EH (cell line): ENCODE measurements at places on chromosomes 2 and 18.

- peak; percentile 75 for DNase-seq
Observed at GRCh38 chr2:72770879-72771461, 54.9 kb downstream of the EXOC6B start.

DNA sequence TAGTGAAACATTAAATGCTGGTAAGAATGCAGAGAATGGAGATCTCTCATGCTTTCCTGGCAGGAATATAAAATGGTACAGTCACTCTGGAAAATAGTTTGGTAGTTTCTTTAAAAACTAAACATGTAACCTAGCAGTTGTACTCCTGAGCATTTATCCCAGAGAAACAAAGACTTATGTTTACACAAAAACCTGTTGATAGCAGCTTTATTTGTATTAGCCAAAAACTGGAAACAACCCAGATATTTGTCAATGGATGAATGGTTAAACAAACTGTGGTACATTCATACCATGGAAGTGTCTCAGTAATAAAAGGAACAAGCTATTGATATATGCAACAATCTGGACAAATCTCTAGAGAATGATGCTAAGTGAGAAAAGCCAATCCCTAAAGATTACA is 81.7 kb upstream of the CTAGE1 start:
- no peak for DNase-seq

DNA sequence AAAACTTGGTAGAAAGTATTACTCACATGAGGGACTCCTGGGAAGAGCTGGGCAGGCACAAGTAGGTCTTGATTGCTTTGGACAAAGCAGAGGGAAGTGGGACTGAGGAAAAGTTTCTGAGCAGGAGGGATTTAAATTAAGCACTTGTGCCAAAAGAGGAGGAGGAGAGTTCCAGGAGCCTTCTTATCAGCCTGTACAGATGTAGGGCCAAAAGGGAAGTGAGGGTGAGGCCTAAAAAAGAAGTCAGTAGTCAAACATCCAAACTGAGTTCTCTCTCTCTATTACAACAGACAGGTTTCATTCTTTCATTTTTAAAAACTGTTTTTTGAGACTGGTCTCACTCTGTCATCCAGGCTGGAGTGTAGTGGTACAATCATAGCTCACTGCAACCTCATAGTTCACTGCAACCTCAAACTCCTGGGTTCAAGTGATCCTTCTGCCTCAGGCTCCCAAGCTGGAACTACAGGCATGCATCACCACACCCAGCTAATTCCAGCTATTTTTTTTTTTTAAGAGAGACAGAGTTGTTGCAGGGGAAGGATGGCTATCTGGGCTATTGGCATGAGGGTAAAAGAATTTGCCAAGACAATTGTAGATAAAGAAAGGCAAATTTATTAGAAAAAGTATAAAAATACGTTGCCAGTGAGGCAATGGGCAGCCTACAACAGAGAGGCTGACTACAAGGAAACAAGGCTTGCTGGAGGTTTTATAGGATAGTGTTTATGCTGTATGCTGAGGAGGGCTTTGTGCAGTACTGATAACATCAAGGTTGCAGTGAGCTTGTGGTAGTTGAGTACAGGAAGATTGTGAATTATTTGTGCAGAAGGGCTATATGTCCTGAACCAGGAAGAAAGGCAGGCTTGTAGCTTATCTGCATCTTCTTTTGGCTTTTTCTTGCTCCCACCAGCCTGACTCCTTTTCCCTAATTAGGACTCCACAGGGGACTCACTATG is 29.0 kb downstream of the CFAP210 start:
- DNase-seq = peak; percentile 69

- no peak for DNase-seq
Observed at GRCh38 chr2:168180483-168180882, 66.9 kb downstream of the STK39 start.

DNA sequence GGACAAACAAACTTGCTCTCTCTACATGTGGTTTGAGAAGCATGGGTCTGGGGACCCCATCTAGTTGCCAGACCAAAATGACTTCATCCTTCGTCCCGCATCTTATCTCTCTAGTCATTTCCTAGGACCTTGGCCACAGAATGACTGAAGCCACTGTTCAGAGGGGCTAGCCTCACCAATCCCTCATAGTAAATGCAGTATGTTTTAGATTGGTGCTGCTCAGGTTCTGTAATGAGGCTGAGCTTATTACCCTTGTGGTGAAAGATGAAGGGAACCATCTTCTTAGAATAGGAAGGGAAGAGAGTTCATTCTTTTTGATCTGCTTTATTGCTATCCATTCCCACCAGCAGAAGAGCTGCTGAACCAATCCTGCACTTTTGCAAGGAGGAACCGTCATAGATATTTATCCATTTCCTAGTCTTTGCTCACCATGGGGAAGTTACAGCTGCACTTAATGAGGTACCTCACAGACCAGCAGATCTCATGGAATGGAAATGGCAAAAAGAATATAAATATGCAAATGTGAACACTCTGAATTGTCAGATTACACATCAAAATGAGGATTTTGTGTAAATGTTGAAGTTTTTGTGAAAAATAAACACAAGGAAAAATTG is 436.7 kb downstream of the LPIN1 start:
- no peak for DNase-seq

- peak; percentile 82 for DNase-seq
Observed at GRCh38 chr2:108324531-108325255, 36.0 kb downstream of the SULT1C2 start.

- DNase-seq = no peak
Observed at GRCh38 chr18:21629089-21629832, 17.1 kb downstream of the SNRPD1 start.

GRCh38 chr18:13270279-13270855 is 51.8 kb downstream of the LDLRAD4 start:
- DNase-seq = no peak

DNA sequence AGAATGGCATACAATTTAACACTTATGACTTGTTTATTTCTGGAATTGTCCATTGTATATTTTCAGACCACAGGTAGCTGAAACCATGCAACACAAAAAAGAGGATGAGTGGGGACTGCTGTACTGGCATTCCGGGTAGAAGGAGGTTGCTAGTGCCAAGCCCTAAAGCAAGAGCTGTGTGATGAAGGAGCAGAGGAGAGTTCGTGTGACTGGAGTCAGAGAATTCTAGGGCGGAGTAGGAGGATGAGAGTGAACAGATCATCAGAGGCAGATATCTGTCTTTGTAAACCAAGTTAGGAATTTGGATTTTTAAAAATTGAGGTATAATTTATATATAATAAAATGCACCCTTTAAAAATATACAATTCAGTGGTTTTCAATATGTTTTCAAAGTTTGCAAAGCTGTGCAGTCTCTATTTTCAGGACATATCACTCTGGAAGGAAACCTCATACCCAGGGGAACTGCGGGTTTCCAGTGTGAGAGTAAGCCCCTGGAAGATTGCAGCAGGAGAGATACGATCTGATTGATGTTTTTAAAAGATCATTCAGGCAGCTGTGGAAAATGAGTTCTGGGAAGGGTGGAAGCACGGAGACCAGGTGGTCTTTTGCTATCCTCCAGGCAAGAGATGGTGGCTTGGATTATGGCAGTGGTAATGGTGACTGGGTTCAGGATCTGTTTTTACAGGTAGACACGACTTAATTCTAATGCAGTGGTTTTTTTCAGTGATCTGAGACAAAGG is 36.4 kb downstream of the TAF1B start:
- DNase-seq = no peak

DNA sequence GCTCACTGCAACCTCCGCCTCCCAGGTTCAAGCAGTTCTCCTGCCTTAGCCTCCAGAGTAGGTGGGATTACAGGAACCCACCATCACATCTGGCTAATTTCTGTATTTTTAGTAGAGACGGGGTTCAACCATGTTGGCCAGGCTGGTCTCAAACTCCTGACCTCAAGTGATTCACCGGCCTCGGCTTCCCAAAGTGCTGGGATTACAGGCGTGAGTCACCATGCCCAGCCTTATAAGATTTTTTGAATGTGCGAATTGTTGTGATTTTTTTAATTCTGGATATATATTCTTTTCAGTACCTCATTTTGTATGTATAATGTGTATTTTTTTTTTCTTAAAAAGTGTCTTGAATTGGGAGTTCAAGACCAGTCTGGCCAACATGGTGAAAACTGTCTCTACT is 42.0 kb upstream of the CCDC150 start:
- peak; percentile 63 for DNase-seq

- DNase-seq = peak; percentile 40
Observed at GRCh38 chr2:160349306-160349705, 144.3 kb downstream of the RBMS1 start.

DNA sequence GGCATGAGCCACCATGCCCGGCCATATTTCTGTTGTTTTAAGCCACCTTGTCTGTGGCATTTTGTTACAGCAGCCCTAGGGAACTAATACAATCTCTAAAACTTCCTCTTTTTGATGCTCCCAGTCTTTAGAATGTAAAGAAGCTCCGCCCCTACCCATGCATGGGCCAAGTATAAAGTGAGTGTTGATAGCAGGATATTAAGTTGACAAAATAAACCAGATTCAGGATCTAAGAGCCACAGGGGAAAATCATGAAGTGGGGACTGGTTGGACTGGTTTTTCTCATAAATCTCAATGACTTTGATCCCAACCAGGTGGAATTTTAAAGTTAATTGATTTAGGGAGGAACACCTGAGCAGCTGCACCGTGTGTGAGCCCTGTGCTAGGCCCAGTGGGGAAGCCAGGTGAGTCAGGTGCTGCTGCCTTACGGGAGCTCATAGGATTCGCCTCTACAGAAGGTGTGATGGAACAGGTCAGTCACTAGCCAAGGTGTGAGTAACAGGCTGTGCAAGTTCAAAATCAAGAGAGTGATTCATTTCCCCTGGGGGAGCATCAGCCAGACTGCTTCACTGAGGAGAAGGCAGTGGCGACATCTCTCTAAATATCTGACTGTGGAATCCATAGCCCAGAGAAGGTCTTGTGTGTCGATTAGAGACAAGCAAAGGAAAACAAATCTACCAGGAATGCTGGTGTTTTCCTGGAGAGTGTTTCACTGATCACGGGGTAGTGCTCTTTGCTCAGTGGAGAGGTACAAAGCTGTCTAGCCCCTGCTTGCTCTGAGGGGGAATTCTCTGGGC is 63.0 kb upstream of the MSH2 start:
- peak; percentile 75 for DNase-seq

GRCh38 chr18:31396796-31397612 is 20.4 kb downstream of the DSG4 start:
- DNase-seq = no peak

DNA sequence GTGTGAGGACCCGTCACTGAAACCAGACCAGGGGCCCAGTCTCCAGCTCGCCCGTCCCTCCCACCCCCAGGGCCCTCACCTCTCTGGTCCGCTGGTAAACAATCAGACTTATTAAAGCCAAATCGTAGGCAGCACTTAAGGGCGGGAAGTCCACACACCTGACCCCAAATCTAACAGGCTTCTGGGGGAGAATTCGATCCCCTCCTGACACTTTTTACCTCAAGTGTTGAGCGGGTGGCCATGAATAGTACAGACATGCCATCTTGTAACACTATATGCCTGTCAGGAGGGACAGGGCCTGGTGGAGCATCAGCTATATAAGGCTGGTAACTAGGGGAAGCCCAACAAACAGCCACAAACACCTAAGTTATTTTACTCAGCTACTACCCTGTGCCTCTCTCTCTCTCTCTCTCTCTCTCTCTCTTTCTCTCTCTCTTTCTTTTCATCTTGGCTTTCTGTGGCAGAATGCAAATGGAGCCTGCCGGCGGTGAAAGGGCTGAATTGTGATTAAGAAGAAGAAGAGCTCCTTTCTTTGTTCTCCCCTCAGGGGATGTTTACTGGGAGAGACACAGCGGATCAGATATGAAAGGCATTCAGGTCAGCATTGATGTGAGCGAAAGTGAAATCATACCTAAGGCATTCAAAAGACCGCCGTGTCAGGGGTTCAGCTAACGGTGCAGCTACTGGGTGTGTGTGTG is 9.5 kb downstream of the ZEB2 start:
- DNase-seq = peak; percentile 85

GRCh38 chr2:38876407-38876806 is 631 bp downstream of the MORN2 start:
- DNase-seq = peak; percentile 3

DNA sequence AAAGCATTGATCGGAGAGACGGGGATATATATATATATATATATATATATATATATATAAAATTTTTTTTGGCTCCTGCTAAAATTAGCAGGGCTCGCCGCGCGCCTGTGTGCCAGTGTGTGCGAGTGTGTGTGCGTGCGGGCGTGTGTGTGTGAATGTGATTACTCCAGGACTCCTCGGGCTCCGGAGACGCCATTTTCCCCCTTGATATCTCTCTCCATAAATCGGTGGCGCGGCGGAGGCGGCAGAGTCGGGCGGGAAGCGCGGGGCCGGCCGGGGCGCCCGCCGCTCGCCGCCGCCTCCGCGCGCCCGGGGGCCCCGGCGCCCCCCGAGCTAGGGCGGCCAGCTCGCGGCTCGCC is 795 bp upstream of the SETBP1 start:
- DNase-seq = peak; percentile 60

- DNase-seq = no peak
Observed at GRCh38 chr2:224954980-224955379, 87.3 kb downstream of the DOCK10 start.

- peak; percentile 8 for DNase-seq
Observed at GRCh38 chr2:135743860-135744259, 2.2 kb downstream of the UBXN4 start.

GRCh38 chr2:138486363-138487198 is 15.0 kb upstream of the SPOPL start:
- no peak for DNase-seq

DNA sequence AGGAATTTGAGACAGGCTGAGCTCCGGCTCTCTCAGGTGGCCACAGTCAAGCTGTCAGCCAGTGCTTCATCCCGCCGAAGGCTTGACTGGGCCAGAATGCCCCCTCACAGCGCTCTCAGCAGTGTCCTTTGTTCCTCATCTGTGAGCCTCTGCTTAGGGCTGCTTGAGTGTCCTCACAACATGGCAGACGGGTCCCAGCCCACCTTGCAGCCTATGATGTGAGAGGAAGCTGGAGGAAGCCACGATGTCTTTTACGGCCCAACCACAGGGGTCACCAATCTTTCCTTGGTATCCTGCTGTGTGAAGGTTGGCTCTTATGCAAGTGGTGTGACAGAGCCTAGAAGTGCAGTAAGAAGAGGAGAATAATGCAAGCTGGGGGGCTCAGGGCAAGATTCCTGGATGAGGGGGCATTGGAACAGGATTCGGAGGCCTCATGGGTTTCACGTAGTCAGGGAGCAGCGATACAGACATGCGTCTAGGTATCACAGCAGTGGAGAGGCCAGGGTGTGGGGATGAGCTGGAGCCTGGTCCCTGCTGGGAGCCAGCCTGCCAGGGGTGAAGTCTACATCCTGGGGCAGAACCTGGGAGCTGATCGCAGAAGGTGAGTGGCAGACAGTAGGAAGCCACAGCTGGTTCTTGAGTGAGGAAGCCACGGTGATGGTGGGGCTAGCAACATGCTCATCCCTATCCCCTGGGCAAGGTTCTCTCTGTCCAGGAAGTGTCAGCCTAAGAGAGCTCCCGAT is 234.1 kb downstream of the GLI2 start:
- no peak for DNase-seq
